ENCODE measurements at places on chromosomes 1 and 21.

DNA sequence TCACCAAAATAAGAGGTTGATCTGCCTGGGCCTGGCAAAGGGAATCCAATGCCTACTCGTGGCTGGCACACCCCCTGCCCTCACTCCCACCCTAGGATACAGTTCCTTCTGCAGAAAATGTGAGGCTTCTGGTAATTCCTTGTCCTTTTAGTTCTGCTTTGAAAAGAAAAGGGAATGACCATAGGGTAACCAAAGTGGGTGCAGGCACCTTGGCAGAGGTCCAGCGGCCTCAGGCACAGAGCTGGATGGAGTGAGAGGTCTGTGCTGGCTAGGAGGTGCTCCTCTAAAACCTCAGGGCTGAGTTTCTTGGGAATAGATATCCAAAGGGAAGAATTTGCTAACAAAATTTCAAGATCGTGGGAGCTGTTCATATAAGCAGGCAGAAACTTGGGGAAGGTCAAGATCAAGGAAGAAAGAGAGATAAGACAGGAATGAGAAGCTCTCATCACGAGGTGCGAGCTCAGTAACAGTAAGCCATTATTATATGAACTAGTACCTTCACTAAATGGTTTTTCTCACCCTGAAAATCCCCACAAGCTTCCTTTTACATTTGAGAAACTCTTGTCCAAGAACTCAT lies 293.1 kb upstream of the LYPLAL1 start:
- no peak for DNase-seq

DNA sequence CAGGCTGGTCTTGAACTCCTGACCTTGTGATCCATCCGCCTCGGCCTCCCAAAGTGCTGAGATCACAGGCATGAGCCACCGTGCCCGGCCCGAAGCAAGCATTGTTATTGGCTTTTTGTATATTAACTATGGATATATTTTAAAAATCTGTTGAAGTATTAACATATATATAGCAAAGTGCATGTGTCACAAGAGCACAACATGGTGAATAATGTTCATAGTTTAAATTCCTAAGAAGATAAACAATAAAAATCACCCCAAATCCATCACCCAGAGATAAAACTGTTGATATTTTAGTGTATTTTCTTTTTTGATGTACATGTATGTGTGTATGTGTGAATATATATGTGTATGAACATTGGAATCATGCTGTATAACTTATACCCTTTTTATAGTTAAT lies 9.1 kb upstream of the FOXE3 start:
- no peak for DNase-seq

DNA sequence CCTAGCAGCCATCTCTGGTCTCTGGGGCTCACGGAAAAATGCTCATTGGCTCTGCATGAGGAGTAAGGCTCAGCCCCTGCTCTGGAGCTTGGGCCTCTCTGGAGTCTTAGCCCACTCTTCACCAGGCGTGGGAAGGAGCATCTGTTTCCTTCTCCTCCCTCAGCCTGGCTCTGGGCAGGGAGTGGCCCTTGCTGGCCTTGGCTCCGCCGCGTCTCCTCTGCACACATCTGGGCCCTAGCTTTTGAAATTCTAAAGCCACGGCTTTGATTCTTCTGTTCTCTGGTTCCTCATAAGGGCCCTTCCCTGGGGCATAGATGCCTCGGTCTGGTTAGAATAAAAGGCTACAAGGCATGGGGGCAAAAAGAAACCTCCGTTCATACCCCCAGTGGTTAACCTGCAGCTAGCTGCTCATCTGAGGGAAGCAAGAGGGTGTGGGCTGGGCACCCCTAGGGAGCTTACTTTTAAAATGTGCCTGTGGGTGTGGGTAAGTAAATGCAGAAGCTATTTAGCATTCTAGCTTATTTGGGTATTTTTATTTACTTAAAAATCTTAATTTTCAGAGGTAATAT lies 145.6 kb downstream of the CAMTA1 start:
- DNase-seq, result no peak

- DNase-seq, result no peak
These were observed 231.5 kb downstream of the KCNT2 start for GRCh38 chr1:196376630-196377328.

DNA sequence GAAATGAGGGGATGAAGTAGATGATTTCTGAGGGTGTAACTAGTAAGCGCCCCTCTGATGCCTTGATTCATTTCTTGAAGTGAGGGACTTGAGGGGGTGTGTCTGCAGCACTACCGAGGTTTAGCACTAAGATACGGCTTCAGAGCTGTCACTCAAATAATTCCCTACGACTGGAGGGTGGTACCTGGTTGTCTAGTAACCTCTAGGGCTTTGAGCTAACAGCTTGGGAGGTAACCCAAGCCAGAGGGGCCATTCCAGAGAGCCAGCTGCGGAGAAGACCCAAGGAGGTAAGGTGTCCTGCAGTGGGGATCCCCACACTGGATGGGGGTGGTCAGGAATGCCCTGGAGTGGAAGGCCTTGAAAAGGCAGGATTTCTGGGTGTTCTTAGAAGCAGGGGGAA lies at the start of gene TTC24:
TSS of gene TTC24 (plus strand) at position 252 of the 400 bp plus-strand sequence. CDS start 1,642 bp downstream, outside the sequence.
- DNase-seq, result no peak

- no peak for DNase-seq
These were observed 96.2 kb downstream of the ZMYM4 start for GRCh38 chr1:35364741-35365140.

- DNase-seq, result no peak
These were observed 189.6 kb upstream of the PTGFR start for GRCh38 chr1:78301141-78301540.

GRCh38 chr1:59124166-59124565 lies 172.7 kb upstream of the FGGY start:
- no peak for DNase-seq

GRCh38 chr1:37672136-37672870 lies 20.0 kb upstream of the CDCA8 start:
- DNase-seq, result no peak

DNA sequence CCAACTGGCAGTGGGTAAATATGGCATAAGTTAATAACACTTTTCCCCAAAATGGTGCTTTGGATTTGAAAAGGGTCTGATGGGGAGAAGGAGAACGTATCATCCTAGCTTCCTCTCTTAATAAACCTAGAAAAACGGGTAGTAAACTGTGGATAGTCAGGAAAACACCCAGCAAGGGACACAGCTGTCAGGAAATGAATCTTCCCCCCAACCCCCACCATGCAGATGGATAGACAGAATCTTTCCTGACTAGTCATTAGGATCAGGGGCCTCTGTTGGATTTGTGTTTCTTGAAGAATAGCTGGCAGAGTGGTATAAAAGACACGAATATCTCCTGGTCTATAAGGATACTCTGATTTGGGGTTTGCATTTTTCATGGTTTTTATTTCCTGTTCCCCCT lies 22.5 kb upstream of the LAX1 start:
- no peak for DNase-seq

DNA sequence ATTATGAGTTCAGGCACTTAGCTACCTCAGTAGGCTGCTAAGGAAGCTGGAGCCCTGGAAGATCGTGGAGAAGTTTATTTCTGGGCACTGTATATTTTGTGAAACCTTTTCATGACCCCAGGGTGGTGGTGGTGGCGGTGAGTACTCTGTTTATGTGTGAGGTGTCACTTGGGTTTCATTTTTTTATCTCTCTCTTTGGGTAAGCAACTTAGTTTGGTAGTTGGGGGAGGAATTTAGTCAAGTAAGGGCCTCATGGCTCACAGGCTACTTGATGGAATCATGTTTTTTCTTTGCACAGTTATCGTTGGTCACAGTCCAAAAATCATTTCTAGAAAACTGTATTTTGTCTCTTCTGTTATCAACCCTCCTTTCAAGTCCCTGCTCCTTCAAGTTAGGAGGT lies 33.9 kb downstream of the C1orf141 start:
- DNase-seq, result no peak

DNA sequence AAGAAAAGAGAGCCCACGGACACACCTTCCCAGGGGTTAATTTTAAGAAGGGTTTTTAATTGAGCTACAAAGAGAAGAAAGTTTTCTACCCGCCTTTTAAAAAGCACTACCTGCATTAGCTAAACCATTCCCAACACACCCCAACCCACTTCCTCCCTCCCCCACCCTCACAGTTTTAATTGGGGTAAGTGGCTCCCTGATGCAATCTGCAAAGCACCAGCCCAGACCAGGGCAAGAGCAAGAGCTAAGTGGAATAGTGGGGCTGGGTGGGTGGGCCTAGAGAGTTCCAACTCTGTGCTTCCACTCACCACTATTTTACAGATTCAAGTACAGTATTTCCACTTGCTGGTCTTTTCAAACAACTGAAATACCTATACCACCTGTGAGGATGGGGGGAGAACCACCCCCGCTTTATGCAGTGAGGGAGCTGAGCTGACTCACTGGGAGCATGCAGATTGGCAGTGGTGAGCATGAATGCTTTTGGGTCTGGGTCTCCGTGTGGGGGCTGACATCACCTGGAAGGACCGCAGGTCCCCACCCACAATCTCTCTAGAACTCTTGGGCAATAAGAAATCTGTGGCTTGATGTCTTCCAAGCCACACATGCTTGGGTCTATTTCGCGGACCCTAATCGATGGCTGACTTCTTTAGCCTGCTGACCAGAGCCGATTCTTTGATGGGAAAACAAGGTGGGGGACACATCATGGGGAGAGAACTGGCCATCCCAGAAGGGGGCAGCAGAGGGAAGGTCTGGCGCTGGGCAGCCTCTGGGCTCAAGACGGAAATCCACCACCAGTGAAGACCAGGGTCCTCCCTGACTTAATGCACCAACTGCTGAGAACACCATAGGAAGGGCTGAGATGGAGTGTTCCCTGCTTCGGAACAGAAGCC lies 95.5 kb downstream of the SSBP3 start:
- DNase-seq, result peak; percentile 24

DNA sequence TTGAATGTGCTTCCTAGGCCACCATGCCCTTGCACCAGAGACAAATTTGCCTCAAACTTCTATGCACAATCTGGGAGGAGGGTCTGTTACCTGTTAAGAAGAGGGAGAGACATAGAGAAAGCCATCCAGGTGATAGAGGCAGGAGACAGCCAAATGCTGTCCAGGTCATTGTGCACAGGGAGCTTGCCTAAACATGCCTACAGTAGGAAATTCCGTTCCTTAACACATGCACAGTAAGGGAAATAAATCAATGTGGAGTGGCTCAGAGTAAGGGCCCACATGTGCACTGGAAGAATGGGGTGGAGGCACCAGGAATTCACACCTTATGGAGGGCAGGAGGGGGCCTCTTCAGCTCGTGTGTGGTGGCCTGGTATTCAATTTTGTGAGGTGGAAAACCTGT lies 19.5 kb upstream of the CREG1 start:
- DNase-seq, result no peak

DNA sequence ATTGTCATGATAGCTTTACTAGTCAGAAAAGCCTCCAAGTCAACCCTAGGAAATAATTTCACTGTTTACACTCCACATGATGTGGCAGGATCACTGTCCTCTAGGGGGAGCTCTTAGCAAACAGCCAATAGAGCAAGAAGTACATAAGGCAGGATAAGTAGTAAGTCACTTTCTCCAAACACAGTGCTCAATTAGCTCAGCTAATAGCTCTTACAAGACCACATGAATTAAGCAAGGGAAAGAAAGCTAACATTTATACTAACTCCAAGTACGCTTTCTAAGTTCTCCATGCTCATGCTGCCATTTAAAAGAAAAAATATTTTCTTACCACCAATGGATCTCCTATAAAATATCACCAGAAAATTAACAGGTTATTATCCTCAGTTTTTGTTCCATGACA lies 66.9 kb upstream of the LRIF1 start:
- no peak for DNase-seq

- peak; percentile 67 for DNase-seq
These were observed 34.8 kb upstream of the ZBTB40 start for GRCh38 chr1:22416555-22417454.

GRCh38 chr1:38183096-38183495 lies 136.5 kb upstream of the POU3F1 start:
- DNase-seq, result no peak

DNA sequence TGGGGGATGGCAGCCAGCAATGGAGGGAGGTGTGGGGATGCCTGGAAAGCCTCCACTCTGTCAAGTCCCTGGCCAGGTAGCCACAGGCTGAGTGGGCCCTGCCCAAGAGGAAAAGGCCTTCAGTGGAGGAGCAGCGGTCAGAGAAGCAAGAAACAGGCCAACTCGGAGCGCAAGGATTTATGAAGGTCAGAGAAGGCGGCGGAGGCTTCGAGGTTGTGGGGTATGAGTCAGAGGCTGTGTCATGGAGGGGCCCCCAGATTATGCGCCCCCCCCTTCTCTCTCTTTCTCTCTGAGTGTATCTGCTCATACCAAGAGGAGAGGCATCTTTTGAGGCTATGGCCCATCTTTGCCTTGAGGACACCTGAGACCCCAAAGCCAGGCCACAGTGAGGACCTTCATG lies 99.5 kb downstream of the CASZ1 start:
- DNase-seq, result no peak

DNA sequence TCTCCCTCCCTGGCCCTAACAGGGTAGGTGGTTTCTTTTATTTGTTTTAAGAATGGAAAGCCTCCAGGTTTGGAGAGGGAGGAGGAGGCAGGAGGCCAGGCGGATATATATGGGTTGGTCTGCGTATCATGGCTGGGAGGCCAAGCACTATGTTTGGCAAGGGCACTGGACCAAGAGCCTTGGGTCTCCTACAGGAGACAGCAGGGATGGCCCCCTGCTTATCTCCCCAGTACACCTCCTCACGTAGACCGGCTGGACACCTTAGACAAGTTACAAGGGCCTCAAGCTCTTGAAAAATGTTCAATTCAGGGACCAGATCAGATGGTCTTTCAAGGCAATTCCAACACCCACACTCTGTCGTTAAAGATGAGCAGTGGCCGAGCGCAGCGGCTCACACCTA lies 10.9 kb downstream of the SLC41A1 start:
- no peak for DNase-seq

DNA sequence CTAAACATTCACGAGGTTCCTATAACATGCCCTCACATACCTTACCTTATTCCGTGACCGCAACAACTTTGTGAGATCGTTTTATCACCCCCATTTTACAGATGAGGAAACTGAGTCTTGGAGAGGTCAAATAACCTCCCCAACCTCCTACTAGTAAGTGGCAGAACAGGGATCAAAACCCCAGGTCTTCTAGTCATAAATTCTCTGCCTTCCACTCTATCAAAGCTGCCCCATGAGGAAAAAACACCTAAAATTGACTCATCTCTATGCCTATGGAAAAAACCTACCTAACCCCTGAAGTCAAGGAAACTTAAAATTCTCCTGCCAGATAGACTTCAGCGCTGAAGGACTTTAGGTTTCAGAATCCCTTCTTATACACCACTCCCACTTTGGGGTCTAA lies 69.5 kb upstream of the ERRFI1 start:
- no peak for DNase-seq

DNA sequence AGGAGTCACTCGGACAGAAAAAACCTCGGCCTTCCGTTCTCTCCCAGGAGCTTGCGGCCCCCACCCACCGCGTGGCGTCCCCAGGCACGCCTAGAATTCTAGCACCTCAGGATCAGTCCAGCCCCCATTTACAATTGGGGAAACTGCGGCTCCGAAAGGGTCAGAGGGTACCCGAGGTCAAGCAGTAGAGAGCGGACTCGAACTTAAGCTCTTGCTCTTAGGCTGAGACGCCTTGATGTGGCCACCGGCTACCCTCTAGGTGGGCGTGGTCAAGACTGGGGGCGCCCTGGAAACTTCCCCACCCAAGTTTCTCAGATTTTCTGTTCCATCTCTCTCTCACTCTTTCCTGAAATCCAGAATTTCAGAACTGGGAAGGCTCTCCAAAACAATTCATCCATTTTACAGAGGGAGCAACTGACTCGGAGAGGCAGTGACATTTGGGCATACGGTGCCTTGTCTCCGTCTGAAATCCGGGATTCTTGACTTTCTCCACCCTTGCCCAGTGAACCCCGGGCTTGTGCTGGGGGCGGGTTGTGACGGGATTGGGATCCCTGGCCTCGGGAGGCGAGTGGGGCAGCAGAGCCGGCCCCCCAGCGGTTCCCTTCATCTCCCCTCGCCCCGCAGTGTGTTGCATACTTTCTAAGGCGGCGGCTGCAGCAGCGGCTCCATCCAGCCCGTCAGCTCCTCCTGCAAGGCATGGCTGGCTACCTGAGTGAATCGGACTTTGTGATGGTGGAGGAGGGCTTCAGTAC lies 777 bp downstream of the AZIN2 start:
- DNase-seq, result no peak
